ENCODE measurements at places on chromosomes 4 and X. TPM values are rescaled to one million over a fixed set of nuclear protein-coding genes. Genes with fewer than 3 reads are reported as not detected.
A peak's percentile ranks its signal among the peaks of the same experiment; 100 is the strongest.

DNA sequence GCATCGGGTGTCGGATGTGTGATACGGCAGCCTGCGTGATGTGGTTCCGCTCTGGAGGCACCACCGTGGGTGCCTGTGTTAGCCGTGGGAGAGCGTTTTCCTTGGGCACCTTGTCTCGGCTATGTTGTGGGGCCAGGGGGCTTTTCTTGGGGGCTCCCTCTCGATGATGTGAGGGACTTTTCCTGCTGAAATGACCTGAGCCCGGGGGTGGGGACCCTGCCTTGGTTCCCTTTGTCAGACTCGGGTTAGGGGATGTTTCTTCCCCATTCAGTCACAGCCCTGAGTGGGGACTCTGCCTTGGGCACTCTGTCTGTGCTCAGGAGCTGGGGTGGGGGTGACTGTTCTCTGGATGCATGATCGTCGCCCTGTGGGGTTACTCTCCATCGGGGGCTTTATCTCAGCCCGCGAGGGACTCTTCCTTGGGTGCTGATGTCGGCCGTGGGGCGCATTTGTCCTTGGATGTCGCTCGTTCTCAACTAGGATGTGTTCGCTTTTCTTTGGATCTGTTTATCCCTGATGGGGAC, 26.7 kb downstream of the CT45A3 start:
- no peak for DNase-seq

GRCh38 chrX:7088968-7089615, 58.4 kb upstream of the STS start:
- DNase-seq = peak; percentile 67

GRCh38 chr4:40736910-40737309, 12.8 kb upstream of the NSUN7 start:
- no peak for DNase-seq

- DNase-seq = no peak
These were observed 124.3 kb downstream of the ANTXR2 start for GRCh38 chr4:79948739-79949138.

DNA sequence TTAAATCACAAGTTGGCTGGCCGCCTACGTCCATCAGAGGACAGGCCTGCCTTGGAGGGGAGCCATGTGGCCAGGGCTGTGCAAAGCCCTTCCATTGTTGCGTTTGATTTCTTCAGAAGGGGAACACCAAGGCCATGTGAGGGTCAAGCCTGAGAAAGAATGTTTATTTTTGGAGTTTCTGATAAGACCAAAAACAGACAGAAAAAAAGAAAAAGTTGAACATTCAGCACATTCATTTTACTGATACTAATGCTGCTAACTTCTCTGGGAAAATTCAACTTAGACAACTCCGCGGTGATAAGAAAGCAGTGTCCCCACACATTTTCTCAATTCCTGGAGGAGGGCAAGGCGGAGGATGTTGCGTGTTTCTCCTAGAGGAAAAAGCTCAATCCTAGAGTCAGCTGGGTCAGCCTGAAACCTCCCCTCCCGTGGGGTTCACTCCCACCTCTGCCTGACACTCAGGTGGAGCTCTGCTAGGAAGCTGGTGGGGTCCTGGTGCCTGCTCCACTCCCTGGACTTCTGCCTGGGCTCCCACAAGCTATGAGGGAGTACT, 63.5 kb downstream of the ANAPC4 start:
- DNase-seq = no peak

GRCh38 chr4:77026322-77026704, 49.5 kb downstream of the CCNI start:
- no peak for DNase-seq

DNA sequence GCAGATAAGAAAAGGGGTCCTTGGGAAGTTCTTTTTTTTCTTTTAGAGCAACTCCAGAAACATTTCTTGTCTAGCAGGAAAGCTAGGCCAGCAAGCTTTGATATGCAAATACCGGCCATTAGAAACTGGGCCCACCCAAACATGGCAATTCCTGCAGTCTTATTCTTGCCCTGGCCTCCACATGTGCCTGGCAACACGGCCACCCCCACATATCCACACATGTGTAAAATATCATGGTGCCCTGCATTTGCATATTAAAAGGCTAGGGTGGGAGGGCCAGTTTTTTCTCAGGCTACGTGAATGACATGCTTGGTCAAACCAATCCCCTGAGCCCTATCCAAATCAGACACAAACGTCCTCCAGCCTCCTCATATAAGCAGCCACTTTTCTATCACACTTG, 171.7 kb upstream of the ZCCHC13 start:
- DNase-seq = no peak

GRCh38 chr4:14345356-14345775, 656.9 kb upstream of the CPEB2 start:
- no peak for DNase-seq

DNA sequence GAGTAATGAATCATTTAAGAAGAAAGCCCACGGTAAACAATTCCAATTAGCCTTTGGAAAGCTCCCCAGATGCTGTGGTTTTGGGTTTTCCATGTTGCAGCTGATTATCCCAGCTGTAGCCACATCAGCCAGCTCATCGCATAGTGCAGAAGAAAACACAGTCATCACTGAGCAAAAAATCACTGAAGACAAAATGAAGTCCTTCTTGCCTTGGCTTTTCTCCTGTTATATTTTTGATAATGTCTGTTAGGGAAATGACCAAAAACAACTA, 193.0 kb upstream of the C1QTNF7 start:
- no peak for DNase-seq

DNA sequence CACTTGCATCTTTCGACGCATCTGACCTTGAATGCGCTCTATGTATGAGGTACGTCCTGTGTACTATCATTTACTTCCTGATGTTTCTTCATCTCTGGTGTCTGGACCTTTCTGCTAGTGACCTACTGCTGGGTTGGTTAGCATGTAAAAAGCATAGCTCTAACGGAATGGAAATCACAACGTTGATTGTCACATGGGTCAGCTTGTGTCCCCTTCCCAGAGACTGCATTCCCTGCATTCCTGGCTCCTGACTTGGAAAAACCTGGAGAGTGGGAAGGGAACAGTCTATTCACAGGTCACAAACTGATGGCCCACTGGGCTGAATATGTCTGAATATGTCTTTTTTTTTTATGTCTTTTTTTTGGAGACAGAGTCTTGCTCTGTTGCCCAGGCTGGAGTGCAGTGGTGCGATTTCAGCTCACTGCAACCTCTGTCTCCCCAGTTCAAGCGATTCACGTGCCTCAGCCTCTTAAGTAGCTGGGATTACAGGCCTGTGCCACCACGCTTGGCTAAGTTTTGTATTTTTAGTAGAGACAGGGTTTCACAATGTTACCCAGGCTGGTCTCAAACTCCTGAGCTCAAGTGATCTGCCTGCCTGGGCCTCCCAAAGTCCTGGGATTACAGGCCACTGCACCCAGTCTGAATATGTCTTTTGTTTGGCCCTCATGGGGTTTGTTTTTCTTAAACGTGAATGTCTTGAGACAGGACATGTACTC, 16.3 kb downstream of the LONRF3 start:
- DNase-seq = no peak

GRCh38 chr4:8710946-8711345, 118.4 kb downstream of the CPZ start:
- DNase-seq = peak; percentile 3

DNA sequence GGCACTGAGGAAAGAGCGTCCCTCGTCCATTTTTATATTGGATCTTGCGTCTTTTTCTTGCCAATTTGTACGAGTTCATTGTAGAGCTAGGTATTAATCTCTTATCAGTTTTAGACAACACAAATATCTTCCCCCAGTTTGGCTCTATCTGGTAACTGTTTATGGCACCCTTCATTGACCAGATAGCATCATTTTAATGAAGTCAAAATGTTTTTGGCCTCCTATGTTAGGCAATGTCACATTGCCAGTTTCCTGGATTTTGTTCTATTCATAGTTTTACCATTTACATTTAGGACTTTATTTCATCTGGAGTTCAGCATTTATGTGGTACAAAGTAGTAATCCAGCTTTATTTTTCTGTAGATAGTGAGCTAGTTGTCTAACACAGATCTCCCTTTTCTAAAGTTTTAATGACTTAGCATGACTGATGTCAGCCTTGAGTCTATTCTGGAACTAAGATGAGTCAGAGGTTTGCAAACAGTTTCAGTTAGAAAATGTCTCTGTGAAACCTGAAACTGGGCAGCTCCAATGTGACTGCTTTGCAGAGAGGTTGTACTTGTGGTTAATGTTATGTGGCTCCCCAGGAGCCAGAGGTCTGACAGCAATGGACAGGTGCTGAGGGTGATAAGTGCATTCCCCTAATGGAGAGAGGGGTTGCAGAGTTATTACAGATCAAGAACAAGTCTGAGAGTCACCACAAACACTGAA, 5.3 kb upstream of the STBD1 start:
- no peak for DNase-seq

DNA sequence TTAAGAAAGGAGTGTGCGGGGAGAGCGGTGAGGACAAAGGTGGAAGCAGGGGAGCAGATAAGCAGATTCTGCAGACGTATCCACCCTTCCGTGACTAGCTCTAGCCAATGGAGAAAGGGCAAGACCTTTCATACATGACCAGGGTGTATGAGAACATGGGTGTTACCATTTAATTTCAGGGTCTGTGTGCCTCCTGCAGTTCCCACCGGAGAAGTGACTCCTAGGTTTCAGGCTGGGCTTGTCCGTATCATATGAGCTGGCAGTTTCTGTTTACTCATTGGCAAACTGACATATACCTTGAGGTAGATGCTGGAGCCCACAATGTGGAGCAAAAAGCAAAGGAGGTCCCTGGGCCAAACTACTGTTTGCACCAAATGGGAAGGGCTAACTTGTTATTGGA, 6.8 kb downstream of the RBM47 start:
- no peak for DNase-seq

DNA sequence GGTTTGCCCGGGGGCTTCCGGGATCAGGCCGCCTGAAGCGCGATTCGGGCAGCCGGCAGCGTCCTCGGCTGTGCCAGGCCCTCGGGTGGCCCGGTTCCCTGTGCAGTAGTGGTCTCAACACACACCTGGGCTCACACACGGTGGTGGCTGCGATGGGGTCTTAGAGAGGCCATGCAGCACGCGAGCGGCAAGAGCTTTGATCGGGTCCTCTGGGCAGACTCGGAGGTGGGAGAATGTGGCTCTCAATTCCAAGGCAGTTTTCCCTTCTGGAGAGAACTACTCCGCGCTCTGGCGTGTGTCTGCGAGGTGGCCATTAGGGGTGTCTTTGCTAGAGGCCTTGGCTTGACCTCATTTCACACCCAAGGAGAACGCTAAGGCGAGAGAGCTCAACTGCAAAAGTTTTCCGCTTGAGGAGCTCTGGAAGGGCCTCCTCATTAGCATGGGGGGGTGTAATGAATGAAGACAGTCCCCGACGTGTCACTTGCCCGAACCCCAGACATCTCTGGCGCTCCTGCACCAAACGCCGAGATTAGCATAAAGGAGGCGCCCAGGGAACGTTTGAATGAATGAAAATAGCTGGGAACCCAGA, 771 bp upstream of the RBPJ start:
- no peak for DNase-seq

- DNase-seq = no peak
These were observed 19.2 kb downstream of the PI4K2B start for GRCh38 chr4:25253071-25253445.

GRCh38 chr4:168720396-168720900, 223.6 kb downstream of the PALLD start:
- DNase-seq = no peak

GRCh38 chr4:185374573-185374972, 21.2 kb downstream of the LRP2BP start:
- DNase-seq = no peak

GRCh38 chr4:185357211-185357610, 38.5 kb downstream of the LRP2BP start:
- DNase-seq = no peak

DNA sequence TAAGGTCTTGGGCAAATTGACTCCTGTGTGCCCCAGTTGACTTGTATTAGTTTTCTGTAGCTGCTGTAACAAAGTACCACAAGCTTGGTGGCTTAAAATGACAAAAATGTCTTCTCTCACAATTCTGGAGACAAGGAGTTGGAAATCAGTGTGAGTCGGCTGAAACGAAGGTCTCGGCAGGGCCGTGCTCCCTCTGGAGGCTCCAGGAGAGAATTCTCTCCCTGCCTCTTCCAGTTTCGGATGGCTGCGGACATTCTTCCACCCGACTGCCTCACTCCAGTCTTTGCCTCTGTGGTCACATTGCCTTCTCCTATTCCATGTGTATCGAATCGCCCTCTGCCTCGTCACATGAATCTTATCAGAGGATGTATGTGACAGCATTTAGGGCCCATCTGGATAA, 66.0 kb upstream of the PHOX2B start:
- DNase-seq = no peak

- no peak for DNase-seq
These were observed 215.9 kb upstream of the MBNL3 start for GRCh38 chrX:132704769-132705168.

- no peak for DNase-seq
These were observed 169.0 kb downstream of the ADAM29 start for GRCh38 chr4:175087145-175087544.

DNA sequence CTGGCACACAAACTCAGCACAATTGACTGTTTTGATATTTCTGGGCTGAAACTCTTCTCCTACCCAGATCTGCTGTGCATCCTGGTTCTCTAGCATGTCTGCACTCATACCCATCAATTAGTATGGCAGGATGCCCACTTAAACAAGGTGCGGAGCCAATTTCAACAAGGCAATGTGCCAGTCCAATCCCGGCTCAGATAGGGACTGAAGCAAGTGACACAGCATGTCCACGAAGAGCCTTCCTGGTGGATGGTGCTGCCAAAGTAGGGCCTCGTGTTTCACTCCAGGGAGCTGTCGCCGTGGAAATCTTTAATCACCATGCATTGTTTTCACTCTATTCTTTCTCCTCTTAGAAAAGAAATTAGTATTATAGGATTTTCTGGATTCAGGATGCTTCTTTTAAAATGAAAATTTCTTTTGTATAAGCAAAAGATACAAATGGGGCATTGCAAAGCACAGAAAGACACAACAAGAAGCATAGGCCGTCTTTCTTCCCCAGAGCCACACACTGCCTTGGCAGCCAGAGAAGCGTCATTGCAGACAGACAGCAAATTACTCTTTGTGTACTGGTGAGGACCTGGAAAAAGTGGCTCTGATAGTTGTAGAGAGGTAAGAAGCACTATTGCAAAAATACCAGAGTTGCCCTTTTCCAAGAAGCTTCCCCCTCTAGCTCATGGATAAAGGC, 40.6 kb upstream of the LSM6 start:
- DNase-seq = no peak

- DNase-seq = no peak
These were observed 65.3 kb upstream of the SHISA3 start for GRCh38 chr4:42331914-42332368.

DNA sequence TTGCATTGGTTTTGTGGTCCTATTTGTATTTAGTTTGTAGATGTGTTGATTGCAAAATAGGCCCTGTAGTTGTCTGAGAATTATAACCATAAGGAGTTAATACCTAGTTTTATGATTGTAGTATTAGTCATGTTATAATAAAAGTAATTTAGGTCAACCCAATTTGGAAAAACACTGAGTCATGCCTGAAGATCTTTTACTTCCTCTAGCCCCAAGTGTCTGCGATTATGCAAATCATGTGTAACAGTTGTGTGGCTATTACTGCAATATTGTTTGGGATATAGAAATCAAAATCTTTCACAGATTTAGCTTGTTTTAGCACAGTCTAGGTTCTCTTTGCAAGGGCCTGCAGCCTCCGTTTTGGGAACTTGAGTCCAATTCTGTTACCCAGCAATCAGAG, 12.6 kb downstream of the SRD5A3 start:
- no peak for DNase-seq

The ADAM29 gene
- not detected for total RNA-seq

The ADGRG2 gene
- total RNA-seq = not detected

The SUPT20HL2 gene
- not detected for total RNA-seq

The HELT gene
- not detected for total RNA-seq

The ZAR1 gene
- total RNA-seq = not detected

The DDX53 gene
- total RNA-seq = not detected

The BANK1 gene
- total RNA-seq = 13.4 TPM

The TRPC3 gene
- total RNA-seq = not detected

The GIMD1 gene
- total RNA-seq = not detected
